ENCODE measurements at places on chromosomes 1 and 21. TPM values are rescaled to one million over a fixed set of nuclear protein-coding genes. Genes with fewer than 3 reads are reported as not detected.

RAB13 gene
- 54.3 TPM for total RNA-seq

FAM151A gene
- not detected for total RNA-seq

RSPH1 gene
- not detected for total RNA-seq

MSTO1 gene
- total RNA-seq: 12.2 TPM
